ENCODE measurements at places on chromosomes 12 and 14.

GRCh38 chr12:127893895-127894609 lies 372.9 kb upstream of the TMEM132C start:
- no peak for DNase-seq

GRCh38 chr14:77979171-77979570 lies 179.3 kb downstream of the ADCK1 start:
- no peak for DNase-seq

- DNase-seq, result no peak
These were observed 1304.9 kb downstream of the TMEM121 start for GRCh38 chr14:106831322-106831720.

DNA sequence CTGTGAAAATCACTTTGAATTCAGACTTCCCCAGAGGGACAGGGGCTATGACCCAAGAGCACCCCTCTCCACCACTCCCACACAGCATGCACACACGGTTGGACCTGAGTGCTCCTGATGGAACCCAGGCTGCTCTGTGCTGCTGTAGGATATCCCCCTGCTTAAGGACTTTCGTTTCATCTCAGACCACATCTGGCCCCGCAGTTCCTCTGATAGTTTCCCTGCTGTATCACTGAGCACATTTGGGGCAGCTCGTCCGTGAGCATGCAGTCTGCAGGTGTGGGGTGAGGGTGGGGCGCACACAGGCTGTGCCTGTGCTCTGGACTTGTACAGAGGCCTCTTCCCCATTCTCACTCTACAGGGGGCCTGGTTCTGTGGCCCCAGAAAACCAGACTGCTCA lies 345.2 kb upstream of the FKBP4 start:
- no peak for DNase-seq

DNA sequence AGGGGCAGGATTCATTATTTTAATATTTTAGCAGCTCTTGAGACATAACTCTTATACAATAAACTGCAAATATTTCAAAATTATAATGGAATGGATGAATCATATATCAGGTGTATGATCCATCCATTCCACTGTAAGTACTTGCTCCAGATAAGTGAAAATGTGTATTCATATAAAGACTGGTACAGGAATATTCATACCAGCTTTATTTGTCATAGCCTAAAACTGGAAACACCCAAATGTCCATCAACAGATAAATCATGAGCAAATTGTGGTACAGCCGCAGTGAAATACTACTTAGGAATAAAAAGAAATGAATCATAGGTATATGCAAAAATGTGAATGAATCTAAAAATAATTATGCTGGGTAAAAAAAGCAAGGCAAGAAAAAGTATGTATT lies 263.6 kb upstream of the SYT10 start:
- no peak for DNase-seq

- DNase-seq, result no peak
These were observed 84.7 kb upstream of the STRN3 start for GRCh38 chr14:31110872-31111271.

DNA sequence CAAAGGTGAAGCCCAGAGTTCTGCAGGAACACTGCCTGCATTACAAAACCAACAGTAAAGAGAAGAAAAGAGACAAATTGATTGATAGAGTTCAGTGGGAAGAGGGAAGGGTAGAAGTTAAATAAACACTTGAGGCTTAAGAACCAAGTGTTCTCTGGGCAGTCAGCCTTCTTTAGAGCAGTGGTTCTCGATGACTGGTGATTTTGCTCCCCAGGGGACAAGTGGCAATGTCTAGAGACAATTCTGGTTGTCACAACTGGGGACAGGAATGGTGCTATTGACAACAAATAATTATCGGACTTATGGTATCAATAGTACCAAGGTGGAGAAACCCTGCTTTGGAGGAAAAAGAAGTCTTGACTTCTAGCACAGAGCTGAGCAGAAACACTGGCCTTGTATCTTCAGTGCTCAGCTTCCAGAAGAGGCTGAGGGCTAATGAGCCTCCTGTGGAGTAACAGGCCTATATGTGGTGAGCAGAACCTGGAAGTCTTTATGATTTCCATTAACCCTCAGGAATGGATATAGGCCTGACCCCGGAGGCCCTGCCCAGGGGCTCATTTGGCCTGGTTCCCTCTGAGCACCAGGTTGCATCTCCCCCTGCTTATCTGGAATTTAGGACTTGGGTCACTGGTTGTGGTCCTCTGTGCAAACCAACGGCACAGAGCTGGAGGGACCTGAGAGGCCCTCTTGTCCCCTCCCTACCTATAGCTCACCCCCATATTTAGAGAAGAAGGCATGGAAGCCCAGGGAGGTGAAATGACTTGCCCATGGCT lies 204.6 kb upstream of the PWP1 start:
- DNase-seq, result no peak

- DNase-seq, result no peak
These were observed 333.7 kb downstream of the MED13L start for GRCh38 chr12:115943630-115944391.

DNA sequence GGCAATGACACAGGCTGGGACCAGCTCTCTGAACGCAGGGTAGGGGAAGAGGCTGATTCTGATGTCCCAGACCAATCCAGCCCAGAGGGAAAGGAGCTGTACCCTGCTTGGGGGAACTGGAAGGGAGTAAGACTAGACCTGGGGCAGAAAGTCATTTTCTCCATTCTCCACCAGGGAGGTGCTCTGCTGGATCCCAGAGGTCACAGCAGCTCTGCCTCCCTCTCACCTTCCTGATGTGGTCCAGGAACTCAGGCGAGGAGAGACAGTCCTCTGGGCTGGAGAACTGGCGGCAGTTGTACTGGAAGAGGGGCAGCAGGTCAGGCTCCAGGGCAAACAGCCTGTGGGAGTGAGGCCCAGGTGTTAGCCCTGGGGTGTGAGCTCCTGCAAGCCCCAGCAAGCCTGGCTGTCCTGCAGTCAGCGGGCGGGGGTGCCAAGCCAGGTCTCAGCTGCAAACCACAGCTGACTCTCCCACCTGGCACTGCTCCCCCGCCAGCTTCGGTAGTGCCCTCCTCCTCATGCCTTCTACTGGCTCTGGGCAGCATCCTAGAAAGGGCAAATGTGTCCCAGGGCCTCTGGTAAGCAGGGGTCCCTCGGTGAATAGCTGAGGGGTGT lies 1.9 kb downstream of the NGB start:
- DNase-seq, result no peak

DNA sequence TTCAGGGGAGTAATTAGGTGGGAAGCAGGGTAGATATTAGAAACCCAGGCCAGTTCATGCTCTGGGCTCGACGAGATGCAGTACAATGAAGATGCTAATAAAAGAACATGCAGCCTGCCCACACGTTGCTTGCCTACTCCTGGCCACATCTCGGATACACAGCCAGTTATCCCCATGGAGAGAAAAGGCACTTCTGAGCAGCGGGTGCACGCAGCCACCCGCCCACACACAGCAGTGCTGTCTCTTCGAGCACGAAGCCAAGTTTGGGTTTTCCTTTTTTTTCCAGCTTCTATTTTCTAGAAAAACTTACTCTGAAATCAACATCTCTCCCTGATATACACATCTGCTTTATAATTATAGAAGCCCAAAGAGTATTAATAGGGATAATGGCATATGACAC lies 85.7 kb downstream of the CIT start:
- DNase-seq, result no peak

Measured in stimulated activated CD8-positive, alpha-beta memory T cell treated with anti-CD3 and anti-CD28 coated beads, Interleukin-7, amount 100 ng/mL, for 1 hour (primary cell).